GM19239 (cell line): ENCODE measurements at places on chromosomes 13 and 19.

GRCh38 chr13:92137520-92137919 is 739.1 kb downstream of the GPC5 start:
- no peak for DNase-seq

GRCh38 chr19:13207846-13208671 is 57.8 kb downstream of the IER2 start:
- DNase-seq: peak; percentile 94

DNA sequence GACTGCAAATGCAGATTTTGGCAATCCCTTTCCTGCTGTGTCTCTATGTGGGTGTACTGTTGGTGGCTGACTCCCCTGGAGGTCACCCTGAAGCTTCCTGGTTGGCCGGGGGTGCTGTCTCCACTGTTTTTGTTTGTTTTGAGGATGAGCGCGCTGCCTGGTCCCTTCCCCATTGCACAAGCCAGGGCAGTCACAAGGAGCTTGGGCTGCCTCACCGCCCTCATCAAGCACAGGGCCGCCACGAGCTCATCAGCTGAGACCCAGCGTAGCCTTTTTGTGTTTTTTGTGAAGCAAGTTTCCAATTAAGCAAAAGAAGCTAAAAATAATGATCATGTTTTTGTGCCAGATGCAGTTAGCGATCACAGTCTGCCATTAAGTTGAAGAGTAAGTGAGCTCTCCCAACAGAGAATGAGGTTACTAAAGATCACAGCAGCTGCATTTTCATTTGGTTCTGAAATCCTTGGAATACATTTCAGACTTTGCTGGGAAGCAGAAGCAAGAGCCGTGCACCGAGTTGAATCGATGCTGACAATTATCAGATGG is 57.8 kb downstream of the GGACT start:
- DNase-seq: no peak

GRCh38 chr13:97205465-97205864 is 16.7 kb upstream of the MBNL2 start:
- DNase-seq: no peak

DNA sequence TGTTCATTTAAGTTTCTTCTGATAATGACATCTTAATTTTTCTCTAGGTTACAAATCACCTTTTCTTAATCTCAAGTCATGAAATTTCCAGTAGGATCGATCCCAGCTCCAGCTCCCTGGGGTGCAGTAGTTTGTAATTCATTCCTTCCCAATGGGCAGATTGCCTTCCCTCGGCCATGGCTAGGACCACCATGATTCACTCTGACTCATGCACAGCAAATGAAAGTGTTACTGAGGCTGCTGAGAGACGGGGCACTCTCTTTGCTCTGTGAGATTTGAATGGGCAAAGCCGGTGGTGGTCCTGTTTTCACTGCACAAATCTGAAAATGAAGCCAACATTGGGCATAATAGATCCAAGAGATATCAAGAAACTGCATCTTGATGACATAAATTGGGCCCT is 202.8 kb upstream of the IRS2 start:
- DNase-seq: no peak

DNA sequence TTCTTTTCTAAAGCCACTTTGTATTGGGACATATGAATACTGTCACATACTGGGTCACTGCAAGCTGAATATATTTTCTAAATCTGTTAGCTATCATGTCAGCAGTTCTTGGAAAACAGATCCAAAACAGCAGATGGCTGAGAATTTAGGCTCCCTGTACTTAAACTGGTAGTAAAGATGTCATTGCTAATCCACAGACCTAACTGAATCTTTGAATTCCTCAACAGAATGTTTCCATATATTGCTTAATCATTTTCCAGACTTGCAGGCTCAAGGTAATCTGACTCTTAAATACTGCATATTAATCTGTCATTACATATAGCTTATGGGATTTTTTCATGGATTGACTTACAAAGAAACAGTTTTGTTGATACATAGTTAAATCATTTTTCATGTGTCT is 639.0 kb upstream of the KLHL1 start:
- no peak for DNase-seq

DNA sequence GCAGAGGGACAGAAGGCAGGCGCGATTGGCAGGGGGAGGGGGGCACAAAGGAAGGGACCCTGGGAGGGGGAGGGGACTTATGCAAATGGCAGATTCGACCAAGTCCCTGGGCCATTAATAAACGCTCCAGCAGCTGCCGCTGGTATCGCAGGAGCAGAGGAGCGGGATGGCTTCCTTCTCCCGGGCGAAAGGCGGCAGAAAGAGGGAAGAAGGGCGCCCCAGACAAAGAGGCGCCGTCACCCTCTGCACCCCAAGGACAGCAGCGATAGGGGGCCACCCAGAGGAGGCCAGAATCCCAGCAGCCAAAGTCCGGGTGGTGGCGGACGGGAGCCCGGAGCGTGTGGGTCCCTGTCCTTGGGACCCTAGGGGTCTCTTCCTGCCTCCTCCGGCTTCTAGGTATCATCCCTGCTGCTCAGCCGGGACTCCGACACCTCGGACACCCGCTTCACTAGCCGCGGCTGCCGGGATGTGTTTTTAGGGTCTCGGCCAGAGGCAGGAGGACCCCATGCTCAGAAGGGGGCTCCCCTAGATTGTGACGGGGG is 1.9 kb downstream of the PTPRS start:
- DNase-seq: no peak

- no peak for DNase-seq
These were observed 202.3 kb downstream of the URI1 start for GRCh38 chr19:30144242-30144758.

DNA sequence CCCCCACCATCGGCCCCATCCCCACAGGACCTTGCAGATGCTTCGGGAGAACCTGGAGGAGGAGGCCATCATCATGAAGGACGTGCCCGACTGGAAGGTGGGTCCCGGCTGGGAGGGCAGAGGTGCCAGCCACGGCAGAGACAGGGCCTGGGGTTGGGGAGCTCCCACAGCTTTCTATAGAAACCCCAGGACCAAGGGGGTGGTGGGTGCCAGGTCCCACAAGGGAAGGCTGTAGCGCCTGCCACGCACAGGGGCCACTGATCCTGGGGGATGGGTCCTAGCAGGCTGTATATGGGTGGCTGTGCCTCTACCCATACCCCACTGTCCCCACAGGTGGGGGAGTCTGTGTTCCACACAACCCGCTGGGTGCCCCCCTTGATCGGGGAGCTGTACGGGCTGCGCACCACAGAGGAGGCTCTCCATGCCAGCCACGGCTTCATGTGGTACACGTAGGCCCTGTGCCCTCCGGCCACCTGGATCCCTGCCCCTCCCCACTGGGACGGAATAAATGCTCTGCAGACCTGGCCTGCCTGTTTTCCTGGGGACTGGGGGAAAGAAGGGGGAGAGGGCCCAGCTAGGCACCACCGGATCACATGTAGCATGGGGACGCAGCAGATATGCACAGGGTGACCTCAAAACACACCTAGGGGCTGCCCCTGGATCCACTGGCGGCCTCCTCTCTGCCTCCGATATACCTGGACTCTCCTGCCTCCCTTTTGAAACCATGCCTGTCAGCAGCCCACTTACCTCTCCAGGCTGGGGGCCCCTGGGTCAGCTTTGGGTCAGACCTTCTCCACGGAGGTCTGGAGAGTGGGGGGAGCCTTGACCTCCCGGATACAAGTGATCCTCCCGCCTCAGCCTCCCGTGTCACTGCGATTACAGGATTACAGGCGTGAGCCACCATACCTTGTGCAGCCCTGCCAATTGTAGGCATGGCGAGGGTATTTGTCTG is 761 bp upstream of the YJEFN3 start:
- DNase-seq: no peak

GRCh38 chr19:55256562-55257460 is 2.0 kb downstream of the PPP6R1 start:
- no peak for DNase-seq

GRCh38 chr13:80235166-80235966 is 105.6 kb downstream of the SPRY2 start:
- DNase-seq: no peak

DNA sequence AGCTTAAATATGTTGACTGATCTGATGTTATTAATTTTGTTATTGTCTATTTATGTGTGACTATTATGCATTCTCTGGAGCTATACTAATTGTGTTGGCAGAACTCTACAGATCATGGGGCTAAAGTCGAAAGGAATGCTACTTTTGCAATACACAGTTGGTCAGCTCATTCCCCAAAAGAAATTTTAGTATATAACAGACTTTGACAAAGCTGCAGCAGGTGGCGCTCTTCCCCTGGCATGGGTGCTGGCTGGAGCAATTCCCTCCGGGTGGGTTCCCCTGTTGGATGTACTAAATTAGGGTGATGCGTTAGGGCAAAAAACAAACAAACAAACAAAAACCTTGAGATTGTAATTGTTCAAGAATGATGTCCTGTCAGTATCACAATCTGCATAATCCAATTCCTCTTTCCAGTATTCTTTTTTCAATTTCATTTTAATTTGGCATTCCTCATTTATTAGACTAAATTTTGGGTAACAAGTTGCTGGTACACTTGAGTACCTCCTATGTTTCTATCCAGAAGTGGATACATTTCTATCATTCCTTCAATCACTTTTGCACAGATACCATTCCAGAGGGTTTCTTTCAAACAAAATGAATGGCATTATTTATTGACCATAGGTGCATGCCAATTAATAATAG is 322.8 kb upstream of the EDNRB start:
- DNase-seq: peak; percentile 1

DNA sequence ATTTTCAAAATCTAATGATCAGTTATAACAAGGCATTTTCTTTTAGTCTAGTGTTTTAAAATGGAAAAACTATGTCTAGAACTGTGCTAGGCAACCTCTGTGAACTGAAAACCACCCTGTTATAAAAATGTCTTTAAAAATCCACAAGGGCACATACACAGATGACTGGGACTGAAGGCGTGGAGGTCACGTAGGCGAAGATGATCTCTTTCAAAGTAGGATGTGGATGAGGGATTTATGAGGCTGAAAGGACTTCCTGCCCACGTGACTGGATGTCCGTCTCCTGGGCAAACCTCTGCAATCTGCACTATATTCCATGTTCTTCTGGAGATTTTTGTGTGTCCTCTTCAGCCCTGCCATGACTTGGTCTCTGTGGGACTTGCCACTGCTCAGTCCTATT is 84.2 kb upstream of the ZNF536 start:
- no peak for DNase-seq

- DNase-seq: no peak
These were observed 7.4 kb downstream of the RUBCNL start for GRCh38 chr13:46379611-46380010.

- no peak for DNase-seq
These were observed 41.8 kb downstream of the MBD3L2B start for GRCh38 chr19:6979399-6979798.

DNA sequence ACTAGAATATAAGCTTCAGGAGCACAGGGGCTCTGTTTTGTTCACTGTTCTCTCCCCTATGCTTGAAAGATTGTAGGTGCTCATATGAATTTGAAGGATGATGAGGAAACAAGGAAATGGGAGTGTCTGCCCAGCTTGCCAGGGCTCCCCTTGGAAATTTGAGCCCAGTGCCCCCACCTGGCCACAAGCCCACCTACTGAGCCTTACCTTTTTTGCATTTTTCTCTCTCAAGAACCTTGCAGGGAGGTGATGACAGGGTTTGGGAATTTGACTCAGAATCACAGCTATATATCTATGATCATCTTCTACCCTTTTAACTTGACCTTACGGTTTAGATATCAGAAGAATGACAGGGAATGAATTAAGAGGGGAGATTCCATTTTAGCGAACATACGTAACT is 33.8 kb downstream of the SERP2 start:
- no peak for DNase-seq

- DNase-seq: no peak
These were observed 5.2 kb upstream of the SPIB start for GRCh38 chr19:50413531-50413930.

DNA sequence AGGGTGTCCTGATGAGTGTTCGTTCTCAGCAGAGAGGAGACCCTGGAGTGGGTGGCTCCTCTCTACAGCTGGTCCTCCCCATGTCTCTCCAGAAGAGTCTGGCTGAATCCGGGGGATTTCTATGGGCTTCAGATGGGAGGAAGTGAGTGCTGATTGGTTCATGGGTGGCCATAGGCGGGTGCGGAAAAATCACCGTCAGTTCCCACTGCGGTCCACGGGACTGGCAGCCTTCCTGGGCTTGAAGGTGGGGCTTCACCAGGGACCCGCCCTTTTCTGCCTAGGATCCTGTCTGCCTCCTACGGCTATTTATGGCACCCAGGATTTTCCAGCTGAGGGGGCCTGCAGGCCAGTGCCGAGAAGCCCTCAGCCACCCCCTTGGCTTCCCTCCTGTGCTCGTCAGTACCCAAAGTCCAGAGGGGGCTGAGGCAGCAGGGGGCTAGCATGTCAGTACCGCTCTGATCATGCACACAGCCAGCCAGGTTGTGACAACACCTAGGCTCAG is 18.4 kb downstream of the CPB2 start:
- DNase-seq: no peak

DNA sequence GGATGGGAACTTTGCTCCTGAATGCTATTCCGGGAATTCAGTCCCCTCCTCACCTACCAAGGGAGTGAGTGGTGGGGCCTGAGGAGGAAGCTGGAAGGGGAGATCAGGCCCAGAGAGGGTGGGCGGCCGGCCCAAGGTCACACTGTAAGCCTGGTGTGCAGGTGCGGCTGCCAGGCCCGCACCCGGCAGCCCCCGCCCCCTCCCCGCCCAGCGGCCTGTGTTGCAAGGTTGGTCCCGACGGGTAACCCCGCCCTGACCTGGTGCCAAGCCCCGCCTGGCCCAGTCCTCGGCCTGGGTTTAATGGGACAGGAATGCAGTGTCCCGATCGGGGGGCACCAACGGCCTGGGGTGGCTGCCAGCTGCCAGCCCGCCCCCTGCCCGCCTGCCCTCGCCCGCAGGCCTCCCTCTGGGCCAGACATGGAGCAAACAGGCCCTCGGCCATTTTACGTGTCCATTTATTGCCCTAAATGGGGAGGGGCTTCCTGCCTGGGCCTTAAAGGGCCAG is 5.5 kb downstream of the ZBTB7A start:
- DNase-seq: no peak

DNA sequence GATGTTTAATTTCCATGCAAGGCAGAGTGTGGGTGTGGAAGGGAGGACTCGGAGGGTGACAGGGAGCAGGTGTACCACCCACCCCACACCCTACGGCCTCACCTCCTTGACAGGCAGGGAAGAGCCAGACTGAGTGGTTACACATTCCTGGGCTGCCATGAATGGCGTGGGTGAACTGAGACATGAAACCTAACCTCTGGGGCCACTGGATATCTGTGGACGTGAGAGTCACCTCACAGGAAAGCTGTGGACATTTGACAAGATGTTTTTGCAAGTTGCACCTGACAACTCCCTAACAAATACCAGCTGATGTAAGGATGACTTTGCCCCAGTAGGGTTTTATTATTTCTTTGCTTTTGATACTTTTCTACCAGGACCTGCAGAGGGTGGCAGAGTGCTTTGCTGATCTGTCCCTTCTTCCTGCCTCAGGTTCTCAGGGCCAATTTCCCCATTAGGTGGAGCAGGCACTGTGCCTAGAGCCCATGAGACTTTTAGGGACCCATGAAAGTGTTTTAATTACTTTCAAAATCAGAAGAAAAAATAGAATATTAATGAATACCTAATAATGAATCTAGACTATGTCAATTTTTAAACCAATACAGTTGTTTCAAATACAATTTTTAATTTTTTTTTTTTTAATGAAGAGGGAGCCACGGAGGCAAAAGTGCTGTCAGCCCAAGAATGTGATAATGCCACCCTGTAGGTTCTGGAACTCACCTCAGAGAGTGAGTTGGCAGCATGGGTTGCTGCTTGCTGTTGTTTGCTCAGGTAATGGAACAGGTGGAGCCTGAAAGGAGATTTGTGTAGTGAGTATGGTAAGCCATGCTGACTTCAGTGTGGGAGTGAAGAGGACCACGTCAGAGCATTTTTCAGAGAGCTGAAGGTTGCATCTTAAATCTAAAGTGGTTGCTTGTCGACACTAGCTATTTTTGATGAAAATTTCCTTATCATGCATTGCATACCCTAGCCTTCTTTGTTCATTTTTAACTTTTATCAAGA is 58.0 kb upstream of the CYSLTR2 start:
- DNase-seq: no peak

GRCh38 chr19:38549942-38550341 is 67.8 kb downstream of the MAP4K1 start:
- DNase-seq: no peak
